NCI-H446 (cell line): ENCODE measurements at places on chromosomes 7 and 10.

GRCh38 chr7:139036901-139037300 lies 1.1 kb upstream of the ZC3HAV1L start:
- DNase-seq: no peak

DNA sequence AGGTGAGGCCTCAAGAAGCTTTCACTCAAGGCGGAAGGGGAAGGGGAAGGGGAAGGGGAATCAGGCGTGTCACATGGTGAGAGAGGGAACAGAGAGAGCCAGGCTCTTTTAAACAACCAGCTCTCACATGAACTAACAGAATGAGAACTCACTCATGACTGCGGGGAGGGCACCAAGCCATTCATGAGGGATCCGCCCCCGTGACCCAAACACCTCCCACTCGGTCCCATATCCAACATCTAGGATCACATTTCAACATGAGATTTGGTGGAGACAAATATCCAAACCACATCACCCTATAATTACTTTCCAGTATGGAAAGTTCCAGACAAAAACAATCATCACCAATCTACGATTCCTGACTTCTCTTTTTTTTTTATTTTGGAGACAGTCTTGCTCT lies 22.9 kb downstream of the HIP1 start:
- DNase-seq: no peak

GRCh38 chr10:32426186-32426585 lies 19.8 kb upstream of the CCDC7 start:
- no peak for DNase-seq

DNA sequence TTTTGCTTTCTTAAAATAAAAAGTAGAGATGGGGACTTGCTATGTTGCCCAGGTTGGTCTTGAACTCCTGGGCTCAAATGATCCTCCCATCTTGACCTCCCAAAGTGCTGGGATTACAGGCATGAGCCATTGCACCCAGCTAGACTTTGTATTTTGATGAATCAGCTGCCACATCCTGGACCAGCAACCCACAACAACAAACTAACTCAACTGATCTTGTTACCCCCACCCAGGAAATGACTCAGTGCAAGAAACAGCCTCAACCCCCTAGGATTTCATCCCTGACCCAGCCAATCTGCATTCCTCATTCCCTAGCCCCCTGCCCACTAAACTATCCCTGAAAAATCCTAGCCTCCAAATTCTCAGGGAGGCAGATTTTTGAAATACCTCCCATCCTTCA lies 123.8 kb downstream of the IPMK start:
- DNase-seq: no peak

GRCh38 chr10:8502573-8502972 lies 448.1 kb downstream of the GATA3 start:
- DNase-seq: no peak

DNA sequence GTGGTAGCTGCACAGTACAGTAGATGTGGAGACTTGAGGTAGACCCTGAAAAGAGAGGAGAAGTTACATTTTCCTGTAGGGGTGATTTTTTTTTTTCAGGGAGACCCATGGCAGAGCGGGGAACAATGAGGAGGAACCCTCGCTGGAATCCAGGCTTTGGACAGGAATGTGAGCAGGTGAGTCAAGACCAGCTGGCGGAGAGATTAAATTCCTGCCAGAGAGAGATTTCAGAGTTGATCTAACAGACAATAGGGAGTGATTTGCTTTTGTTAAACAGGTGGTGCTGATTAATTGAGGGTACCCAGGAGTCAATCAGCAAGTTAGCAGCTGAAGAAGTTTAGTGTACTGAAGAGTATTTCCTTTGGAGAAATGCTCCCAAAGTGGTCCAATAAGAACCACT lies 41.6 kb upstream of the MINDY3 start:
- DNase-seq: no peak

DNA sequence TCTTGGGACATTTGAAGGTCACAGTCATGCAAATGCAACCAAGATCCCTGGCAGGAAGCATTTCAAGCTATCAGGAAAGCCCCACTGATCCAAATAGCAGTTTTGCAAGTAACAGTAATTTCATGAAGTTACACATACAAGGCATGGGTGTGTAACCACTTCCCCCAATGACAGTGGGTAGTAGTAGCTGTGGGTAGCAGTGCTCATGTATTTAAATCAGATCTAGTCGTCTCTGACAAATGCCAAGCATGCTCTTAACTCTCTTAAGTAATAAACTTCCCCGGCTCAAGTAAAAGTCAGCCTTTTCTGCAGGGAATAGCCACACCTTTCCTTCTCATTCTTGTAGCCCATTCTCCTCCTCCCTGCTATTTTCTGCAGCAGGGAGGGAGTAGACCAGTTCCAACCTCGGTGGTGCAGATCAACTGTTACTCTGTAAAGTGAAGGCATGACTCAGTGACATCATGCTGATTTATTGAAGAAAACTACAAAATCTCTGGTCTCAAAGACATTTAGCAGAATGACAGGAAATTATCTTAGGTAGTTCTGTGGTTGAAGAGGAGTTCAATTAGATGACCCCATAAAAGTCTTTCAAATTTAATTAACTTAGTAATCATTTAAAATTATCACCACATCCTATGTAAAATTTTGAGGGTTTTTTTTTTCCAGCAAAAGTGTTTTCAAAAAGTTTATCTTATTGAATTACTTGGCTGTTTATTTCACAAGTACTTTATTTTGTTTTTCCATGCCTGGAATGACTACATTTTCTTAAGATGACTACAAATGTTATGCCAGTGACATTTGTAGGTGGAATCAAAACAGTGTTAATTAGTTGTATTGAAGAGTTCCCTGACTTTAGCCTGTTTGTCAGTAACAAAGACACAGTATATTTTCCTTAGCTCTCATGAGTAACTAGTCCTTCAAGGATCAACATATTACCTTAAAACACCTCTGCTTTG lies 568.3 kb downstream of the INHBA start:
- DNase-seq: no peak

GRCh38 chr7:23065974-23066373 lies 39.6 kb upstream of the KLHL7 start:
- no peak for DNase-seq

- DNase-seq: no peak
These were observed 61.0 kb downstream of the PDGFA start for GRCh38 chr7:458511-459245.

- DNase-seq: no peak
These were observed 16.4 kb downstream of the KIAA1549 start for GRCh38 chr7:138964624-138965436.

- DNase-seq: no peak
These were observed 85.0 kb upstream of the DDC start for GRCh38 chr7:50650057-50650664.

GRCh38 chr7:47884675-47885074 lies 63.6 kb downstream of the PKD1L1 start:
- DNase-seq: no peak

DNA sequence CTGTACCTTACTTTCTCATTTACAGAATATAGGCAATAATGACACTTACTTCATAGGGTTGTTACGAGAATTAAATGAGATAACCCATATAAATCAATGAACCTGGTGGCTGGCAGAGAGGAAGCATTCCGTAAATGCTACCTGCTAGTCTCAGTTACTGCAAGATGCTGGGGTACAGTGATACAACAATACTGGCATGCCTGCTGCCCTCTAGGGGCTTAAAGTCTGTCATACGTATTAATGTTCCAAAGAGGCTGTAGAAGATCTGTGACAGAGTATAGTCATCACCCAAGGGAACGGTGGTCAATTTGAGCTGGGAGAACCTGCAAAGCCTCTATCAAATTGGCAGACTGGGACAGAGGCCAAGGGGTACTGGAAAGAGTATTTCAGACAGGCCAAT lies 421.5 kb downstream of the GPAM start:
- DNase-seq: no peak

- DNase-seq: no peak
These were observed 101.7 kb upstream of the SFMBT2 start for GRCh38 chr10:7512487-7512886.

DNA sequence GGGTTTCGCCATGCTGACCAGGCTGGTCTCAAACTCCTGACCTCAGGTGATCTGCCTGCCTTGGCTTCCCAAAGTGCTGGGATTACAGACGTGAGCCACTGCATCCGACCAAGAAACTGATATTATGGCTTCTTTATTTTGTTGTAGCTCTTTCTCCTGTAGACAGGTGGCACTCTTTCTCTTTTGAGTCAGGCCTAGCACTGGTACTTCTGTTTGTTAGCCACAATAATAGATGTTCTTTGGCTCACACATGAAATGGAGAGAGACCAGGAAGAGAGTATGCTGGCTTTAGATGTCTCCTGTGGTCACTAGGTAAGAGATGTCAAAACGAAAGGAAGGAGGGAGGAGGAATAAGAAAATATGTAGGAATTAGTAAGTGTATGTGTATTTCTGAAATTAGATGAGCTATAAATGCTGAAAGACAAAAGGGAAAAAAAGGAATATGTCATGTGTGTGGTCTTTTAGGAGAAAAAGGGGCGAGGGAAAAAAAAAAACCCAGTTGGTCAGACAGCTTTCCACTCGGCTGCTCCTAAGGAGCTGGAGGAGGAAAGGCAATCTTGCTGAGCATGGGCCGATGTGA lies 78.7 kb downstream of the CLEC2L start:
- DNase-seq: peak; percentile 38

DNA sequence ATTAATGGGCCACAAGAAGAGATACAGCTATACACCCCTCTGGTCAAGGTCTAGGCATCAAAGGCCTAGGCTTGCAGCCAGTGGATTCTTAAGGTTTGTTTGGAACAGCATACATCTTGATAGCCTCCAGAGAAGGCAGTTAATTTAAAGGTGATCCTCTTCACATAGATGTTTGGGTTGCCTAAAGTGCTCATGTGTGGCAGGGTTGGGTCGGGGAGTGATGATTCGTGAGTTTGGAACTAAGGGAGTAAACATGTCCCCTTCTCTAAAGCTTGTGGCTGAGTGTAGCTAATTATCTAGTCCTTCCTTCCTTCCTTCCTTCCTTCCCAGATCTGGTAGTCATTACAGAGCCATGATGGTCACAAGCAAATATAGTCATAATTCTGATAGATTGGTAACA lies 12.4 kb downstream of the PCLO start:
- no peak for DNase-seq

DNA sequence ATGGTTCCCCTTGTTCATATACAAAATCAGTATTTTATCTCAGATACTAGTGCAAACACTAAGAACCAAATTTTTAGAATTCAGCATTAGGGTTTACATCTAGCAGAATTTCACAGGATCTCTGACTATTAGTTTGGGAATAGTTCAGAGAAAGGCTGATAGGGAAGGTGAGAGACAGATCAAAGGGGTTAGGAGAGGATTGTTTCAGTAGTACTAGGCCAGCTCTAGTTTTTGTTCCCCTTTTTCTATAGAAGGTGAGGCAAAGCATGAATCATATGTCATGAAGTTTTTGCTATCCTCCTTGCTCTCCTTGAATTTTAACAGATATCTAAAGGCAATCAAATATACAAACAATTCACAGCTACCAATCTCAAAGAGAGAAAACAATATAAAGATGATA lies 26.1 kb upstream of the CTNNA3 start:
- no peak for DNase-seq

DNA sequence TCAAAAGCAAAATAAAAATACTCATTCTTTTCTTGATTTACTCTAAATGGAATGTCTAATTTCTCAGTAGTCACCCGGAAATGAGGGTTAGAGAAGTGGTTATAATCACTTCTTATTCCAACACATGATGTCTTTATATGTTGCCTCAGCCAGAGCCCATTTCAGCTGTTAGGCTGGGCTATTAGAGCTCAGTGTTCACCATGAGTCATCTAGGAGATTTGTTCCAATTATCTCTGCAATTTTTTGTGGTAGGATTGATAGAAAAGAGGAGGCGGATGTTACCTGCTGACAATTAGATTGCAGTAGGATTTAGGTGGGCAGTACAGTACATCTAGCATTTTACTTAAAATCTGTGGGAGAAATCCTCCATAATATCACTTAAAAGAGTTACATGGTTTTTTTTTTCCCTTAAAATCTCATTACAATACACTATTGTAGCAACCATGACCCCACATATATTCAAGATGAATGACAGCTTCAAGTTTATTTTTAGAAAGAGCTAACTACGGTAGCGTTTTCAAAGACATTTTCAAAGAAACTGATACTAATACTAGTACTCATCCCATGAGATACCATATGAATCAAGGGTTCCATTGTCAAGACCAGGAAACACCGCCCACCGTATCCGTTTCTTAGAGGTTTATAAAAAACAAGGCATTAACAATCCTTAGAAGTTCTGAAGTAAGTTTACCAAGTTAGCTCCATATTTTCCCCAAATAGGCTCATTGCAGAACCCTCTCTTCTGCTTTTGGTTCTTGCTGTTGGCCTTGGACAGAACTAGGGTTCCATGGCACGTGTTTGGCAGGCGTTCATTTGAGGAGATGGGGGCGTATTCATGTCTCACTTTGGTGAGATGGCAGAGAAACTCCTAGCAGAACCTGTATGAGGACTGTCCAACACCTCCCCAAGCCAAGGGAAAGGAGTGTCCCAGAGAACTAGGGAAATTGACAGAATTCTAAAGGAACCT lies 10.4 kb downstream of the CPA2 start:
- no peak for DNase-seq

GRCh38 chr10:13190816-13191215 lies 29.5 kb downstream of the MCM10 start:
- DNase-seq: no peak

GRCh38 chr7:111827863-111828504 lies 265.7 kb upstream of the IMMP2L start:
- no peak for DNase-seq

- DNase-seq: no peak
These were observed 80.1 kb upstream of the EMX2 start for GRCh38 chr10:117462424-117462792.

- no peak for DNase-seq
These were observed 49.8 kb upstream of the FGFR2 start for GRCh38 chr10:121648059-121648458.
